NCI-H1436 treated with DMSO at 0.1 percent for 48 hours (cell line): ENCODE measurements at places on chromosomes 3 and 15.

DNA sequence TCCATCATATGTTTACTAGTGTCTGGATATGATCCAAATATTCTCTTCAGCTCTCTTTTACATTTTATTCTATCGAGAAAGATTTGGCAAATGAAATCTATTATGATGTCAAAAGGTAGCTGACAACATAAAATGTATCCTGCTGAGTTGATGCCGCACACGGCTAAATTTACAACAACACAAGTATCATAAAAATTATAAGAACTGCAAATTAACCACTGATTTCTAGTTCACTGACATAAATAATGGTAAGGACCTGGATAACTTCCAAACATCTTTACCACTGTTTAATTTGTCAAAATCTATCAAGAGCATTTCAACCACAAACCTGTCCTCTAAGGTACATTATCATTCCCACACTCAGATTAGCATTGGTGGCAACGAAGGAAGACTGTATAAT, 244.5 kb downstream of the FOXP1 start:
- no peak for DNase-seq

DNA sequence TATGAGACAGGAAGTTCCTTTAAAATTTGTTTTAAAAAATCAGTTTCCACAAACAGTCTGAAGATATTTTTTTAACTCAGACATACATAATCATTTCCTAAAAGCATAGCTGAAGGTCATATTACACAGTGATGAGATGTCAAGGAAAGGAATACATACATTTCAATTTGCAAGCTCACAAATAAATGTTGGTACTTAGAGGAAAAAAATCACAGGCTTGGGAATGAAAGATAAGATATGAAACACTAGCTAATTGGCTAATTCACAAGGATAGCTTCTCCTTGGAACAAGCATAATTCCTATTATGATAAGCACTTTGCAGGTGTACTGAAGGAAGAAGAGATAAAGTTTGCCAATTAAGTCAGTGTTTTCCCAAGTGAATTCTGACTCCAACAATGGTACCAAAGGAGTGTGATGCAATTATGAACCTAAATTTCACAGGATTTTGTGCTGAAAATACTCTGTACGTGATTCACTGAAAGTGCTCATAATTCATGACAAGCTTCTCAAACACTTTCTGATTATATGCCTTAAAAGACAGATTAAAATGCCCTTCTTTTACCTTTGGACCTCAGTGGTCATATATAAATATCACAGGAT, 112.4 kb downstream of the FRMD5 start:
- DNase-seq, result no peak

- no peak for DNase-seq
Observed at GRCh38 chr3:13846716-13847570, 32.9 kb downstream of the WNT7A start.

DNA sequence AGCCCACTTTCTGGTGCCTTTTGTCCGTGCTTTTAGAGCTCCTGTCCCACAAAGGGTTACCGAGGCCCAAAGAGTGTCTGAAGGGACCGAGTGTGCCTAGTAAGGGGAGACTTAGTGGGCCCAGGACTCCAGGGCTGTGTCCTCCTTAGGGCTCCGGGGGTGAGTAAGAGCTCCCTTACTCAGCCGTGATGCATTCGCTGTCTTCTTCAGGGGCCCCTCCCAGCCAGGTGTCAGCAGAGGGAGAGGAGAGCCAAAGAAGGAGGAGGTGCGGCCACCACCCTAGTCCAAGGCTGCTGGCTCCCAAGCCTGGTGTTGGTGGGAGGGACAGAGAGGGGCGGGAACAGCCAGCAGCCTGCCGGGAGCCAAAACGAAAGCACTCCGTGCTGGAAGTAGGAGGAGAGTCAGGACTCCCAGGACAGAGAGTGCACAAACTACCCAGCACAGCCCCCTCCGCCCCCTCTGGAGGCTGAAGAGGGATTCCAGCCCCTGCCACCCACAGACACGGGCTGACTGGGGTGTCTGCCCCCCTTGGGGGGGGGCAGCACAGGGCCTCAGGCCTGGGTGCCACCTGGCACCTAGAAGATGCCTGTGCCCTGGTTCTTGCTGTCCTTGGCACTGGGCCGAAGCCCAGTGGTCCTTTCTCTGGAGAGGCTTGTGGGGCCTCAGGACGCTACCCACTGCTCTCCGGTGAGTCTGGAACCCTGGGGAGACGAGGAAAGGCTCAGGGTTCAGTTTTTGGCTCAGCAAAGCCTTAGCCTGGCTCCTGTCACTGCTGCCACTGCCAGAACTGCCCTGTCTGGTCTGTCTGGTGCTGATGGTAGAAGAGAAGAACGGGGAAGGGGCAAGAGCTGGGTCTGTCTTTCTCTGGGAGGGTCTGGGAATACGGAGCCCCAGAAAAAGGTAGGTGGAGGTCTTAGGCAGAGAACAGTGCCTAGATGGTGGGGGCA, at the start of gene IL17RC:
Gene IL17RC, plus strand, starts transcription at position 365 of the 947 bp plus-strand sequence. Its CDS starts 218 bp downstream, at position 583.
- DNase-seq, result no peak

GRCh38 chr15:28996289-28996688, 110.5 kb downstream of the APBA2 start:
- DNase-seq, result no peak

- DNase-seq, result no peak
Observed at GRCh38 chr3:11596387-11596786, 47.3 kb downstream of the VGLL4 start.

- DNase-seq, result no peak
Observed at GRCh38 chr3:47414666-47415587, 34.1 kb downstream of the PTPN23 start.
